ENCODE measurements at places on chromosomes 2 and 18. TPM values are rescaled to one million over a fixed set of nuclear protein-coding genes. Genes with fewer than 3 reads are reported as not detected.

The AQP12A gene
- polyA plus RNA-seq = not detected

The BOLL gene
- not detected for polyA plus RNA-seq

The SLC4A5 gene
- polyA plus RNA-seq = 2.7 TPM

The PID1 gene
- 19.9 TPM for polyA plus RNA-seq

The TXNDC2 gene
- polyA plus RNA-seq = 0.22 TPM

The EVA1A gene
- 0.81 TPM for polyA plus RNA-seq

The FOXI3 gene
- not detected for polyA plus RNA-seq

The PLCD4 gene
- 23.2 TPM for polyA plus RNA-seq

The KCNJ13 gene
- not detected for polyA plus RNA-seq

The SERPINB3 gene
- 0.34 TPM for polyA plus RNA-seq

The LIMS3 gene
- 1.9 TPM for polyA plus RNA-seq

The CFAP53 gene
- 1.1 TPM for polyA plus RNA-seq

DNA sequence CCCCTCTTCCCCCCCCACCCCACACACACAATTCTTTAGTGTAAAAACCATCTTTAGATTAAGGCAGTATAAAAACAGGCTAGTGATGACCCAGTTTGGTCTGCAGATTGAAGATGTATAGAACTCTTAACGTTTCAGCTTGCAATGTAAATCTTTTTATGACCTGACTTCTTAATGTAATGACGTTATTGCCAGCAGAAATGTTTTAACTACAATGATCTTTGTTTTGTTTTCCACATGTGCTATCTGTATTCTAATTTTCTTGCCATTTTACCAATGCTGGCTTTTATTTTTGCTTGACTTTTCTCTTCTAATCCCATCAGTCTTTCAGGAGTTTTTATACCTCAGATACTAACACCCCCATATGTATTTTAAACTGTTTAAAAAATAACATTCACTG lies 25.2 kb downstream of the AGFG1 start:
- H3K27ac ChIP-seq = no peak overlapping the region
- H3K4me3 ChIP-seq = no peak overlapping the region
- no peaks in the 10 kb centered on the region for H3K4me1 ChIP-seq
- no peaks in the 10 kb centered on the region for H3K36me3 ChIP-seq
- H3K27me3 ChIP-seq = no peaks in the 10 kb centered on the region

DNA sequence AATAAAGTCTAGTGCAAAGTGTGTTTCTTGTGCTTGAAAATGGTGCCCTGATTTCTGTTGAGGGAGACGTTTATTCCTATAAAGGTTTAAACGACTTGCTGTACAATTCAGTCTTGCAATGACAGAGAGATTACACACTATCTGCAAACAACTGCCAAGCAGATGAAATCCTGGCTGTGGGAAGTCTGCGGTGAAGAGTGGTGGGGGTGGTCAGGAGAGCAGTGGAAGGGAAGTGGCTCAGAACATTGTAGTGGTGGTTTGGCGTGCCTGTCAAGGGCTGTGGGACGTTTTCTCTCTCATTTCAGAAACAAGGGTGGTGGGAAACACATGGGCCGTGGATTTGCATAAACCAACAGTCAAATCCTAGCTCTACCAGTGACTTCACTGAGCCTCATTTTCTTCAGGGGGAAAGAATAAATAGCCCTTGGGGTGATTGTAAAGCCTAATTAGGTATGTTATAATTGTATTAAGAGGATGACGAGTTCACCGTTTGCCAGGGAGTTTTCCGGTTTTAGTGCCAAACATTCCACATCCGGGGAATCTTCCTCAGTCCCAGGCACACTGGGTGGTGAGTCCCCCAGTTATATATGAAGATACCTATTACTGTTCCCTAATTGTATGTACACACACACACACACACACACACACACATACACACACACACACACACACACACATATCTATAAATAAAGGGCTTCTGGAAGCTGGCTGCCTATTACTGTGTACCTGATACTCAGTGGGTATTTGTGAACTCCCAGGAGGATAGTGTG lies 115.0 kb downstream of the SPTBN1 start:
- H3K4me3 ChIP-seq = no peak overlapping the region
- peak; percentile 80 for DNase-seq
- no peaks in the 10 kb centered on the region for H3K27me3 ChIP-seq
- no peaks in the 10 kb centered on the region for H3K36me3 ChIP-seq

GRCh38 chr18:67794521-67794920 lies 278.0 kb upstream of the DSEL start:
- DNase-seq = no peak
- no peaks in the 10 kb centered on the region for H3K4me1 ChIP-seq
- no peaks in the 10 kb centered on the region for H3K36me3 ChIP-seq
- H3K27ac ChIP-seq = no peak overlapping the region
- no peaks in the 10 kb centered on the region for H3K27me3 ChIP-seq

- no peak overlapping the region for H3K27ac ChIP-seq
- H3K4me3 ChIP-seq = no peak overlapping the region
- no peak for DNase-seq
- peaks cover under 1% of the 10 kb centered on the region for H3K4me1 ChIP-seq
These were observed 19.0 kb downstream of the ABCG5 start for GRCh38 chr2:43819491-43820163.

GRCh38 chr2:216083464-216084281 lies 2.0 kb downstream of the TMEM169 start:
- DNase-seq = no peak
- no peaks in the 10 kb centered on the region for H3K27me3 ChIP-seq
- no peaks in the 10 kb centered on the region for H3K36me3 ChIP-seq

- H3K27me3 ChIP-seq = no peaks in the 10 kb centered on the region
- no peak overlapping the region for H3K27ac ChIP-seq
- DNase-seq = no peak
These were observed 1241.1 kb upstream of the ZEB2 start for GRCh38 chr2:145760781-145761649.

DNA sequence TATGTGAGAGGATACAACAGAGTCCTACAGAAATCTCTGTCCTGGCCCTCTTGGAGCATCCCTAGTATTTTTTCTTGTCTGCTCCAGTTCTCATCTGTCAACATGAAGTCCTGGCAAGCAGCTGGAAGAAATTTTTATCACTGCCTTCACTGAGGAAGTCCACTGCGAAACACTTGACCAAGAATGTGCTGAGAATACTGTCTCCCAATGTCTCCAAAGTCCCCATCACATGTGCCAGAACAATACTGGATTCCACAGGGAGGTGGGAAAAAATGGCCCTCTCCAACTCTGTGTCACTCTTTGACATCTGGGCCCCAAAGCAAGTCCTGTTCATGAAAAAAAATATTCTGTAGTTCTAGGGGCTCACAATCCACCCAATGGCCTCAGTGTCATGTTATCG lies 32.8 kb upstream of the PGAP1 start:
- no peak for DNase-seq
- H3K27ac ChIP-seq = no peak overlapping the region
- no peaks in the 10 kb centered on the region for H3K27me3 ChIP-seq
- no peaks in the 10 kb centered on the region for H3K4me1 ChIP-seq

GRCh38 chr2:176702131-176702530 lies 432.9 kb downstream of the MTX2 start:
- no peak overlapping the region for H3K4me3 ChIP-seq
- H3K4me1 ChIP-seq = no peaks in the 10 kb centered on the region
- no peak for DNase-seq
- no peak overlapping the region for H3K27ac ChIP-seq
- H3K36me3 ChIP-seq = no peaks in the 10 kb centered on the region

DNA sequence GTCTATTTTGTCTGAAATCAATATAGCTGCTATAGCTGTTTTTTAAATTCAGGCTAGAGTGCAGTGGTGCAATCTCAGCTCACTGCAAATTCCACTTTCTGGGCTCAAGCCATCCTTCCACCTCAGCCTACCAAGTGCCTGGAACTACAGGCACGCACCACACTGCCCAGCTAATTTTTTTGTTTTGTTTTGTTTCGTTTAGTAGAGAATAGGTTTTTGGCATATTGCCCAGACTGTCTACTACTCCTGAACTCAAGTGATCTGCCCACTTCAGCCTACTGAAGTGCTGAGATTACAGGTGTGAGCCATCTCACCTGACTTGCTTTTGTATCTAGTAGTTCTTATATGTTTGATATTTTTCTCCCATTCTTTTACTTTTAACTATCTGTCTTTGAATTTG lies 259.7 kb downstream of the CDH19 start:
- H3K36me3 ChIP-seq = no peaks in the 10 kb centered on the region
- no peaks in the 10 kb centered on the region for H3K27me3 ChIP-seq
- no peak overlapping the region for H3K27ac ChIP-seq
- H3K4me3 ChIP-seq = no peak overlapping the region
- no peaks in the 10 kb centered on the region for H3K4me1 ChIP-seq

- no peaks in the 10 kb centered on the region for H3K4me1 ChIP-seq
- no peaks in the 10 kb centered on the region for H3K36me3 ChIP-seq
- DNase-seq = no peak
- H3K27ac ChIP-seq = no peak overlapping the region
- no peak overlapping the region for H3K4me3 ChIP-seq
- no peaks in the 10 kb centered on the region for H3K27me3 ChIP-seq
These were observed 82.9 kb downstream of the DYSF start for GRCh38 chr2:71536226-71536671.

DNA sequence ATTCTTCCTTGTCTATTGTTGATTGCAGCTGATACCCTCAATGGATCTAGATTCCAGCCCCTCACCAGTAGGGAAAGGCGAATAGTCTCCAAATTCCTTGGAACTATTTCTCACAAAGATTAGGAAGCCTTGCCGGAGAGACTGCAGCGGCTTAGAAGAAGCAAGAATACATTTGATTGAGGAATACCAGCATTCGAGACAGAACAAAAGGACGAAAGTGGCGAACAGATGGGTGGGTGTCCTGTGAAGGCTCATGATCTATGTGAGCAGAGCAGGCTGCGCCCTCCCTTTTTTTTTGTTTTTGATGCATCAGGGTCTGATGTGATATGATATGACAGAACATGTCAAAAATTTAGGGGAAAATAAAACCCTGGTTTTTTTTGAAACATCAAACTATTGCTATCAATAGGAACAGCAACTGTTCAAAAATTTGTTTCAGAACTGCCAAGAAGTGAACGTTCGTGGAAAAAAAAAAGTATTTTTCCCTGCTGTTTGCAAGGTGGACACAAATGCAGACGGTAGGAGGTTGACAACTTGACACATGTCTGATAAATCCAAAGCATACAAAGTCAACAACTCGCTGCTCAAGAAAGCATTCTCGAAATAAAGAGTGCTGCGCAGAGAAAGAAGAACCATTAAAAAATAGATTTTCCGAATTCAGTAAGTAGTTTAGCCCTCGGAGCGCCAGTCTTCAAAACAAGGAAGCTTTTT lies 49.1 kb downstream of the PTGR3 start:
- H3K4me3 ChIP-seq = no peak overlapping the region
- H3K4me1 ChIP-seq = peaks cover 5% of the 10 kb centered on the region

DNA sequence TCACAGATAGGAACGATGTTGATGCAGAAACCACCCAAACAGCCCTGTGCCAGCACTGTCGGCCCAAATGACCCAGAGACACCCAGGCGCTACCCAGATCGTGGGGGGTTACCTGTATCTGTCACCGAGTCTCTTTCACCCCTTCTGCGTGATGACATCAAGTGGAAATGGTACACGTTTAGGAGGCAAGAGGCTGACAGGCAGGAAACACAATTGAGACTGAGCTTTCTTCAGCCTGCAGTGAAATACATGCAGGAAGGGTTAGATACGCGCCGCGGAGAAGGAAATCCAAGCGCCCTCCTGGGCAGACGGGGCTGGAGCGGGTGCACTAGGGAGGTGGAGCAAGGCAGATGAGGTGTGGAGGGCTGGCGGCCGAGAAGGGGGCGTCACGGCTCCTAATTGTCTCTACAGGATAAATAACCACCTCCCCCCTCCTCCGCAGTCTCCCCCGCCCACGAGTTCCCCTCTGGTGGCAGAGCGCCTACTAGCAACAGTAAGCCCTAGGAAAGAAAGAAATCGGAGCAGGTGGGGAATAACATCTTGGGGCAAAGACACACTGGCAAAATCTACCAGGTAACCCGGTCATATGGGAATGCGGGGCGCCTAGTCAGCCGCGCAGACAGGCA lies at the start of gene RNF152:
Gene RNF152, minus strand, starts transcription at position 325 of the 626 bp plus-strand sequence. CDS start 76,544 bp downstream, outside the sequence.
- peaks cover 27% of the 10 kb centered on the region for H3K4me1 ChIP-seq
- peak within 1 kb of the TSS; percentile 82 for H3K27ac ChIP-seq
- no peaks in the 10 kb centered on the region for H3K27me3 ChIP-seq
- H3K36me3 ChIP-seq = no peaks in the 10 kb centered on the region
- H3K4me3 ChIP-seq = peak within 1 kb of the TSS; percentile 69

DNA sequence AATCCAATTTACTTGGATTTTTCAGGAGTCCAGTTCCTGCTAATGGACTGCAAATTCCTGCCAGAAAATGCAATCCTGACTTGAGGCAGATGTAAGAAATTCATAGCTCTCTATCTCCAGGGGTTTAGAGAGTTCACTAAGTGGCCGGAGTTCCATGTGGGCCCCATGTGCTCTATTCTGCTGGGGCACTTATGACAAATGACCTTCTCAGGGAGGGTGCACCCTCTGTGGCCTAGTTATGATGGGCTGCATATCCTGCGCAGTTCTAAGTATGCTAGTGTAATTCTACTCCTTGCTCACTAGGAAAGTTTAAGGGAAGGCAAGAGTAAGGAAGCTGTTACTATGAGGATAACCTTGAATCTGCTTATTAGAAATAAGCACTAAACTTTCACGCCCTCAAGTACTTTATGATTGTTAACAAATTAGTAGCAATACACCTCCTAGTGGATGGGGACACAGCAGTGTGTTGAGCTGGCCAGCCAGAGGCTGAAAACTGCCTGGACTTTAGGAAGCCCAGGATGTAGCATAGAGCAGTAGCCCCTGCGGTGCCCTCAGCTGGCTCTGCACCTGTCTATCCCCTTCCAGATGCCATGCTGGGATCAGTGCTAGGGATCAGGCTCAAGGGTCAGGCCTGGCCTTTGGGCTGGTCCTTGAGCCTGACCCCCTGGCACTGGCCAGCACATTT lies 14.4 kb downstream of the SMYD1 start:
- H3K4me1 ChIP-seq = no peaks in the 10 kb centered on the region
- no peaks in the 10 kb centered on the region for H3K36me3 ChIP-seq
- H3K27me3 ChIP-seq = no peaks in the 10 kb centered on the region
- no peak for DNase-seq

- no peaks in the 10 kb centered on the region for H3K27me3 ChIP-seq
- H3K27ac ChIP-seq = no peak overlapping the region
- no peaks in the 10 kb centered on the region for H3K36me3 ChIP-seq
- no peak overlapping the region for H3K4me3 ChIP-seq
- DNase-seq = no peak
- peaks cover 31% of the 10 kb centered on the region for H3K4me1 ChIP-seq
These were observed 36.5 kb downstream of the POLR1A start for GRCh38 chr2:86069091-86069685.

GRCh38 chr2:173855661-173856060 lies 109.5 kb downstream of the SP3 start:
- no peaks in the 10 kb centered on the region for H3K4me1 ChIP-seq
- no peaks in the 10 kb centered on the region for H3K27me3 ChIP-seq
- no peak overlapping the region for H3K4me3 ChIP-seq
- no peak for DNase-seq
- H3K27ac ChIP-seq = no peak overlapping the region

- no peaks in the 10 kb centered on the region for H3K36me3 ChIP-seq
- H3K4me3 ChIP-seq = no peak overlapping the region
- H3K27me3 ChIP-seq = no peaks in the 10 kb centered on the region
- no peaks in the 10 kb centered on the region for H3K4me1 ChIP-seq
- H3K27ac ChIP-seq = no peak overlapping the region
- no peak for DNase-seq
These were observed 799.6 kb upstream of the HS6ST1 start for GRCh38 chr2:129118296-129118695.

- H3K4me3 ChIP-seq = no peak overlapping the region
- no peaks in the 10 kb centered on the region for H3K36me3 ChIP-seq
- no peaks in the 10 kb centered on the region for H3K27me3 ChIP-seq
- DNase-seq = no peak
- no peaks in the 10 kb centered on the region for H3K4me1 ChIP-seq
These were observed 847.3 kb upstream of the ACVR2A start for GRCh38 chr2:146997488-146997887.

- H3K36me3 ChIP-seq = no peaks in the 10 kb centered on the region
- no peaks in the 10 kb centered on the region for H3K27me3 ChIP-seq
- no peak overlapping the region for H3K4me3 ChIP-seq
- no peak for DNase-seq
- no peak overlapping the region for H3K27ac ChIP-seq
These were observed 618.6 kb downstream of the ZEB2 start for GRCh38 chr2:143901185-143901842.

Measured in adrenal gland (tissue), 19 donors.